NAMALWA (cell line): ENCODE measurements at places on chromosomes 13 and 19.

GRCh38 chr13:24627946-24628345 lies 52.3 kb upstream of the ATP12A start:
- no peak for DNase-seq

DNA sequence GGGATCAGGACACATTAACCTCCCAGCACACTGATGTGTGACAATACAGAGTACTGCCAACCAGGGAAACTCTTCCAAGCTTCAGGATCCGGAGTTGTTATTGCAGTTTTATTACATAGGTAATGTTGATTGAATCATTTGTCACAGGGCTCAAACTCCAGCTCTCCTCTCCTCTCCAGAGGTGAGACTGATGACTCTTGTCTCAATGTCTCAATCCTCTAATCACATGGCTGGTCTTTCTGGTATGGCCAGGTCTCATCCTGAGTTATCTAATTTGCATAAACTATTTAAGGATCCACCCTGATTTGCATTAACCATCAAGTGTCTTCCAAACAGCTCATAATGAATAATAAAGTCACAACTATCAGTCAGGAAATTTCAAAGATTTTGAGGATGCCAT lies 522.6 kb upstream of the PCDH9 start:
- no peak for DNase-seq

GRCh38 chr19:5091684-5092480 lies 123.0 kb downstream of the KDM4B start:
- DNase-seq, result no peak

DNA sequence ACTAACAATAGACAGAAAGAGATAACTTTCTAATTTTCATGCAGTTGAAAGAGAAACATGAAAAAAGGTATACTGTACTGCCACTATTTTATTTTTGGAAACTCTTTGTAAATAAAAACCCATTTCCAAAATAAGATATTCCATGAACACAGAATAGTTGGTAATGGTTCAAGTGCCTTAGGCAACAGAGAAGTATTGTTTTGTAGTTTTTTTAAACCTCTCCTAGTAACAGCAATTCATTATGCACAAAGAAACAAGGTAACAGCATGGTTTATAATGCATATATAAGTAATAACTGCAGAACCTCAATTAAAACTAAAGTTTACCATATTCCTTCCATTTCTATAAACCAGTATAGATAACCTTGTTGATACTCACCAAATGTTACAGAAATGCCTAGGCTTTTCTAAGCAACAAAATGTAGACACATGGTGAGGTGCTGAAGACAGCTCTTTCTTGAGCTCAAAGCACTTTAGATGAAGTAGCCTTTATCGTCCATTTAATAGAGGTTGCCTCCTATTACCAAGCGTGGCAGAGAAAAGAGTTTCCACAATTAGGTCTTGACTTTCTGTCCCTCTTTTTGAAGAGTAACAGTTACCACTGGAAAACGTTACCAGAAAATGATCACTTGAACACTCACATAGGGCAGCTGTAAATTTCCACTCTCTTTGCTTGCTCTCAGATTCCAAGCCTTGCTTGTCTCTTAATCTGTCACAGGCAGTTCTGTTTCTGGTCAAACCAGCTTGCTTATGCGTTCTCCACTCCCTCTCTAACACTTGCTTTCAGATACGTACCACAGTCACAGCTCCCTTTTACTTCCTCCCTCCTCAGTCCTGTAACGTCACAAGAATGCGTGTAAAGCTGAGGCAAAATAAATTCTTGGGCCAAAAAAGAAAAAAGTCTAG lies 42.9 kb downstream of the CAB39L start:
- peak; percentile 93 for DNase-seq

- no peak for DNase-seq
Observed at GRCh38 chr13:26022538-26023292, 29.1 kb downstream of the SHISA2 start.

- no peak for DNase-seq
Observed at GRCh38 chr13:21420706-21421105, 38.4 kb downstream of the ZDHHC20 start.

GRCh38 chr13:81138353-81138980 lies 797.5 kb upstream of the SPRY2 start:
- DNase-seq, result no peak

DNA sequence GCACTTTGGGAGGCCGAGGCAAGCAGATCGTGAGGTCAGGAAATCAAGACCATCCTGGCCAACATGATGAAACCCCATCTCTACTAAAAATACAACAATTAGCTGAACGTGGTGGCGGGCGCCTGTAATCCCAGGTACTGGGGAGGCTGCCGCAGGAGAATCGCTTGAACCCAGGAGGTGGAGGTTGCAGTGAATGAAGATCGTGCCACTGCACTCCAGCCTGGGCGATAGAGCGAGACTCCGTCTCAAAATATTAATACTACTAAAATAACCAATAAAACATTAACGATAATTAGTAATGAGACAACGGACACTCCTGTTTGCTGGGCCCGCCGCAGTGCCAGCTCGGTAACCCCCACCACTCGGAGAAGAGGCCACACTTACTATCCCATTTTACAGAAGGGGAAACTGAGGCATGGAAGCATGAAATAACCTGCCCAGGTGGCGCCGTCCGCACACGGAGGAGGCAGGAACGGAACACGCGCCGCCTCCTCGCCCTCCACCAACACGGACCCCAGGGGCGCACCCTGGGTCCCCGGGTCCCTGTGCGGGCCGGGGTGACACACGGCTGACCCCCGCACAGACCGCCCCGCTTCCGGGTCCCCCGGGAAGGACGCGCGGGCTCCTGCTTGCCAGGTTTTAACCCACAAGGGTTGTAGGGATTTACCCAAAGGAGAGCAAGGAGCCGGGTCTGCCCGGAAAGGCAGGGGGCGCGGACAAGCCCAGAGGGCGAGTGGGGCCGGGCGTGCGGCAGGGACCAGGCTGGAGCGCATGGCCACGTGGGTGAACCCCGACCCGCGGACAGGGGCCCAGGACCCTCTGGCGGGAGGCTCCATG lies 1.6 kb downstream of the R3HDM4 start:
- DNase-seq, result no peak

- peak; percentile 78 for DNase-seq
Observed at GRCh38 chr19:18340190-18340989, at the start of gene PGPEP1. TSS of gene PGPEP1 (plus strand) at chr19:18340598. CDS start at chr19:18340682, 84 bp downstream.

GRCh38 chr13:40355126-40355724 lies 311.2 kb downstream of the FOXO1 start:
- no peak for DNase-seq

GRCh38 chr19:34662919-34663318 lies 14.0 kb downstream of the SCGB2B2 start:
- peak; percentile 87 for DNase-seq

GRCh38 chr19:12364391-12365235 lies 870 bp downstream of the ZNF442 start:
- DNase-seq, result no peak

GRCh38 chr13:81762449-81762848 lies 1421.5 kb upstream of the SPRY2 start:
- no peak for DNase-seq

GRCh38 chr19:8046569-8047165 lies 5.9 kb upstream of the CCL25 start:
- DNase-seq, result peak; percentile 38

DNA sequence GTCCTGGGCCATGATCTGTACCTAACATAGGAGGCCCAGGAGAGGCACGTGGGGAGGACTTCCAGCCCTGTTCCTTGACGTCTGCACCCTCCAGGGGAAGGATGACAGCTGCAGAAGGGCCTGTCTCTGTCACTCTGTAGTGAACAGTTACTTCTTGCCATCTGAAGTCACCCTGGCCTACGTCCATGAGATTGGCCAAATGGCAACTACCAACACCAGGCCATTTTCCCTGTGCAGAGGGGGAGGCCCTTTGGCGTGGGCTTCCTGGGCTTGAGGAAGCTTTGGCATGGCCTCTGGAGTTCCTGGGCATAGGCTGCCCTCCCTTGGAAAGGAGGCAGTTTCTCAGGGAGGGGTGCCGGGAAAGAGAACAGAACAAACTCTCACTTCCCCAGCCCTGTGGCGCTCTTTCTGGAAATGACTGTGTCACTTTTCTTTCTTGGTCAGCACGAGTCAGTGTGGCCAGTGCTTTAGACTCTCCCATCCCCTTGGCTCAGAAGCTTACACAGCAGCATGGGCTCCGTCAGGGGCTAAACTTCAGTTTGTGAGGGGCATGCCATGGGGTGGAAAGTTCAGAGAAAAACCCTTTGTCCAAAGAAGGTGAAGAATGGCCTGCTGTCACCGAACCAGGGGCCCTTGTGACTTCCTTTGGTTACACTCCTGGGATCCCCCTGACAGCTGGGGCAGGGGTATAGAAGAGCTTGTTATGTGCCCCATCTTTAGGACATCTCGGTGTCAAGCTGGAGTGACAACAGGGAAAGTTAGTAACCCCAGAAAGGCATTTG lies 5.3 kb downstream of the CARM1 start:
- DNase-seq, result no peak

DNA sequence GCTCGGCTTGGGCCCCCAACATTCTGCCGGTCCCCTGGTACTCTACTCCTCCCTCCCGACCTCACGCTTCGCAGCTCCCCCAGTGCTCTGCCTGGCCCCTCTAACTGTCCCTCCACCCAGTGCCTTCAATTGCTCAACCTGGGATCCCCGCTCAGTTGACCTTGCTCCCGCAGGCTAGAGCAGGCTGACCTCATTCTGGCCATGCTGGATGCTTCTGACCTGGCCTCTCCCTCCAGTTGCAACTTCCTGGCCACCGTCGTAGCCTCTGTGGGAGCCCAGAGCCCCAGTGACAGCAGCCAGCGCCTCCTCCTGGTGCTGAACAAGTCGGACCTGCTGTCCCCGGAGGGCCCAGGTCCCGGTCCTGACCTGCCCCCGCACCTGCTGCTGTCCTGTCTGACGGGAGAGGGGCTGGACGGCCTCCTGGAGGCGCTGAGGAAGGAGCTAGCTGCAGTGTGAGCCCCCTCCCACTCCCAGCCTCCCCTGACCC lies 3.6 kb downstream of the GTPBP3 start:
- no peak for DNase-seq

- no peak for DNase-seq
Observed at GRCh38 chr19:50723069-50723468, at the start of gene CLEC11A. TSS of gene CLEC11A (plus strand) at chr19:50723364. CDS start at chr19:50723526, 162 bp downstream.

DNA sequence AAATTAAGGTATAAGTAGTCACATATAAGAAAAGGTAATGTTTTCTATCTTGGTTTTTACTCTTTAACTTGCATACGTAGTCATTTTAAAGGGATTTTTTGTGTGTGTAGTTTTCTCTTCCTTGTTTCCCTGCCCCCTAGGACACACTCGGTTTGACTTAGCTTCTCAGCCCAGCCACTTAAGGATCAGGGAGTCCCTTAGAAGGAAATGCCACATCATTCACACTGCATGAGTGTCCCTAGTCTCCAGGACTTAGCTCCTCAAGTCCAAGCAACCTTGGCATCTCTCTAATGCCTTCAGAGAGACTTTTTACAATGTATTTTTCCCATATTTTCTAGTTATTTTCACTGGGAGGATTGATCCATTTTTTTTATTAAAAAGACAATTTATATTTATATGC lies 1407.7 kb downstream of the EFNB2 start:
- no peak for DNase-seq

DNA sequence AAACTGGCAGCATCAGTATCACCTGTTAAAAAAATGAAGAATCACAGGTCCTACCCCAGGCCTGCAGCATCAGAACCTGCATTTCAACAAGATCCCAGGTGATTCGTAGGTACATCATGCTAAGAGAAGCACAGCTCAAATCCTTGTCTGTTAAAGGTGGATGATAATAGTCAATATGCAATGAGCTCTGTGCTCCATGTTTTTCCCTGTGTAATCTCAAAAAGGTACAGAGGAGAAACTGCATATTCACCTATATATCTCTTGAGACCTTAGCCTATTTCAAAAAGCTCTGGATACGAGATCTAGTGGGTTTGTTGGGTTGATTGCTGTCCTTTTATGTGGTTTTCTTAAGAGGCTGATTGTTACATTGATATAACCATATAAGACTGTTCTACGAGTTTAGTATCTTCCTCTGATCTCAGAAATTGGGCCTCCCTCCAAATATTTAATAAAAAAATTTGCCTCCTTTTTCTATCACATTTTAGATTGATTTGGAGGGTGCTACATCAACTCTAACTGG lies 148.9 kb downstream of the DCT start:
- no peak for DNase-seq

DNA sequence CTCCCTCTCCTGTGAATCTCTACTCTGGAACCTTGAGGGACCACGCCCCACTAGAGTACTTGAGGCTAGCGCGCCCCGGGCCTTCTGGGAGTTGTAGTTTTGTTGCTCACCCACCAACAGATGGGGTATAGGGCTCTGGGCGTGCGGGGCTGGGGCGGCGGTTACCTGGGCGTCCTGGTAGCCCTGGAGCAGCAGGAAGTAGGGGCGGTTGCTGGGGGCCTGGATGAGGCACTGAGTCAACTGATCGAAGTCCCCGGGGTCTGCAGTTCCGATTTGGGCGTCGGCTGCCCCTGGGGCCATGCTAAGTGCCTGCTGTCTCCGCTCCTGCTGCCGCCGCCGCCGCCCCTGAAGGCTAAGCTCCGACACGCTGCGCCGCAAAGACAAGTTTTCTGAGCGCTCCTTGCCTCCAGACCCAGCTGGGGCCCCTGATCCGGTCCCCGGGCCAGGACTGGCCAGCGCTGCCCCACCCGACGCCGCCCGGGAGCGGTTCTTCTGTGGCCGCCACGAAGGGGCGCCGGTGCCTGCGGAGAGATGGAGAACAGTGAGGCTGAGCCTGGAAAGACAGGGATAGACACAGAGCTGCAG lies 5.3 kb downstream of the RASIP1 start:
- no peak for DNase-seq

DNA sequence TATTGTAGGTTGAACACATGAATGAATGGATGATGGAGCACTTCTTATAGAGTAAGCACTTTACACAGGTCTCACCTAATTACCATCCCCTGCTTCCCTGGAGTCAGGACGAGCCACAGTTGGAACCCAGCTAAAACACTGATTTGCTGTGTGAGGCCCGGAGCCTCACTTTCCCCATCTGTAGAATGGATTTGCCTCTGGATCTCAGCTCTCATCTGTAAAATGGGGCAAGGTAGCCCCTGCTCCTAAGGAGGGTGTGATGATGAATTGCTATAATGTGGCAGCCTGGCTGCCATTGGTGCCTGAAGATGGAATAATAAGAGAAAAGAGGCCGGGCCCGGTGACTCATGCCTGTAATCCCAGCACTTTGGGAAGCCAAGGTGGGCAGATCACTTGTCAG lies 1.4 kb upstream of the PTPRS start:
- DNase-seq, result no peak

GRCh38 chr19:57825511-57825910 lies 4.6 kb upstream of the ZNF587B start:
- no peak for DNase-seq

- peak; percentile 98 for DNase-seq
Observed at GRCh38 chr19:35066691-35067563, 25.4 kb downstream of the HPN start.

DNA sequence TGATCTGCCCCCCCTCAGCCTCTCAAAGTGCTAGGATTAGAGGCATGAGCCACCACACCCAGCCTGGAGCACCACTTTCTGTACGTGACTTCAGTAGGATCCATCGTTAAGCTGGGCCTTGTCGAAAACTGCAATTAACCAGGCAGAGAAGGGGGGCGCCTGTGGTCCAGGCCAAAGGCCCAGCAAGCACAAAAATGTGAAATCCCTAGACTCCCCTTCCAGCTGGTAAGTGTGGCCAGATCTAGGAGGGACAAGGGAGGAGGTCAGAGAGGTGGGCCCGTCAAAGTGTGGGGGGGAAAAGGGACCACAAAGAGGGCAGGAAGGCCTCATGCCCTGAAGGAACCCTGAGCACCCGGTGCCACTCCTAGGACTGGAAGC lies 13.8 kb downstream of the DDX39A start:
- no peak for DNase-seq

- peak; percentile 64 for DNase-seq
Observed at GRCh38 chr19:6412447-6413091, 12.0 kb downstream of the KHSRP start.
